G401 (cell line): ENCODE measurements at places on chromosomes 4 and X. TPM values are rescaled to one million over a fixed set of nuclear protein-coding genes. Genes with fewer than 3 reads are reported as not detected.

SERTM2 gene
- total RNA-seq: not detected in 2 replicates

PLS3 gene
- total RNA-seq: 88.5 and 108 TPM in 2 replicates

RASSF6 gene
- not detected in 2 replicates for total RNA-seq

MUC7 gene
- total RNA-seq: not detected in 2 replicates

PRAF2 gene
- 4.6 and 10.8 TPM in 2 replicates for total RNA-seq

DNA sequence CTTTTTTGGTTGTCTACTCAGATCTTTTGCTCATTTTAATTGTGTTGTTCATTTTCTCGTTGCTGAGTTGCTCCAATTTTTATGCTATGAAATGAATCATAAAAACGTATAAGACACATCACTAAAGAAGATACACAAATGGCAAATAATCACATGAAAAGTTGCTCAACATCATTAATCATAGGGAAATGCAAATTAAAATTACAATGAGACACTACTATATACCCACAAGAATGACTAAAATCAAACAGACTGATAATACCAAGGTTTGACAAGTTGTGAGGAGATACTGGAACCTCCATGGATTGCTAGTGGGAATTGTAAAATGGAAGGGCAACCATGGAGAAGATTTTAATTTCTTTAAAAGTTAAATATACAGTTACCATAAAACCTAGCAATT, 17.0 kb downstream of the GSTCD start:
- DNase-seq: no peak

DNA sequence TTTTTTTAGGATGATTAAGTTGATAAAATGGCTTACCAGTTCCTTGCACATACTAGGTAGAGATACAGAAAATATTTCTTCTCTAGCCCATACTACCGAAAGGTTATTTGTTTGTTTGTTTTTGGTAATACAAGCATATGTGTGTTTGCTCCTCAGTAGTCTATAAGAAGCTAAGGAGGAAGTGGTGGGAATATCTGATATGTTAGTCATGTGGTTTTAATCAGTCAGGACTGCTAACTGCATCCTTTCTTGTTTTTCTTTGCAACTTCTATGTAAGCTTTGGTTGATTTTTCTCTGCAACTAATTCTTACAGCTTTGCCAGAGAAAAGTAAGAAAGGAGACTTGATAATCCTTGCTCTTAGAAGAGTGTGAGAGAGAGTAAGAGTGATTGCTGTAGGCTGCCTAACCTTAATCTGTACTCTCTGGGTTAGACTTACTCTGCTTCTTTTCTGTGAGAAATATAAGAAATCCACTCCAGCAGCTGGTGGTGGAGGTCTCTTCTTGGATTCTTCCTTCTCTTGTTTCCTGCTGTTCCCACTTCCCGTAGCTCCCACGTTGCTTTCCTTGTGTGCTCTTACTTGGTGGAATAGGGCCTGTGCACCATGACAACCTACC, 28.3 kb downstream of the SEPTIN11 start:
- DNase-seq: no peak

GRCh38 chr4:156638925-156639605, 332.5 kb downstream of the PDGFC start:
- no peak for DNase-seq

GRCh38 chrX:111568354-111568753, 56.9 kb downstream of the SERTM2 start:
- DNase-seq: no peak

- no peak for DNase-seq
These were observed 17.5 kb downstream of the TXK start for GRCh38 chr4:48116582-48116981.

DNA sequence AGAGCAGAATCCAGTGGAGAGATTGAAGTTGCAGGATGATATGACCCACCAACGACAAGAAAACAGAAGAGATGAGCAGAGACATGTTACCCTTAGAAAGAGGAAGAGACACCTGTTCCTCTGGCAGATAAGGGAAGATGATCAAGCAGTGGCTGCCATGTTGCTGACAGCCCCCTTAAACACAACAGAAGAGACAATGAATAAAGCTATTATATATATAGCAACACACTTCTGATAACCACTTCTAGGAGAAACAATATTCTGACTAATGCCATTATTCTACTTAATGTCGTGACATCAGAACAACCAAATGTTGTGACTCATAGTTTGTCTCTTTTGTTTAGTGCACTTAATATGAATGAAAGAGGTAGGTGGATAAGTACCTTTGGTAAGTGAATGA, 44.9 kb downstream of the SH3RF1 start:
- no peak for DNase-seq

GRCh38 chr4:98609934-98610333, 48.5 kb downstream of the TSPAN5 start:
- DNase-seq: no peak

- DNase-seq: no peak
These were observed 27.5 kb downstream of the NSD2 start for GRCh38 chr4:1898681-1899080.

- no peak for DNase-seq
These were observed 47.4 kb upstream of the GPM6B start for GRCh38 chrX:13864264-13864663.

DNA sequence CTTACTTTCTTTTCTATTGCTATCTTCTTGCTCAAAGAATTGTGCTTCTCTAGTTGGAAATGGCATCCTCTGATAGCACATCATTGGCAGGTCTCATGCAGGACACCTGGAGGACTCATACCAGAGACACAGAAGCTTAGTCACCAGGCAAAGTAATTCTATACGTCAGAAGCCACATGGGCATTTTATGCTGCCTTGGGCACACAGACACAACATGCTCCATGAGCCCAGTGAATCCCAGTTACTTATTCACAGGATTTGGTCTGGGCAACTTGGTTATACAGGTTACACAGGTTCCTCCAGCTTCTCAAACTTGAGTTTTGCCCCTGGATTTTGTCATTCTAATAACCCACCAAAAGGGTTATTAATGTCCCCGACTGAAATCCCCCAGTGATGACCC, 7.1 kb downstream of the RASSF6 start:
- DNase-seq: no peak

DNA sequence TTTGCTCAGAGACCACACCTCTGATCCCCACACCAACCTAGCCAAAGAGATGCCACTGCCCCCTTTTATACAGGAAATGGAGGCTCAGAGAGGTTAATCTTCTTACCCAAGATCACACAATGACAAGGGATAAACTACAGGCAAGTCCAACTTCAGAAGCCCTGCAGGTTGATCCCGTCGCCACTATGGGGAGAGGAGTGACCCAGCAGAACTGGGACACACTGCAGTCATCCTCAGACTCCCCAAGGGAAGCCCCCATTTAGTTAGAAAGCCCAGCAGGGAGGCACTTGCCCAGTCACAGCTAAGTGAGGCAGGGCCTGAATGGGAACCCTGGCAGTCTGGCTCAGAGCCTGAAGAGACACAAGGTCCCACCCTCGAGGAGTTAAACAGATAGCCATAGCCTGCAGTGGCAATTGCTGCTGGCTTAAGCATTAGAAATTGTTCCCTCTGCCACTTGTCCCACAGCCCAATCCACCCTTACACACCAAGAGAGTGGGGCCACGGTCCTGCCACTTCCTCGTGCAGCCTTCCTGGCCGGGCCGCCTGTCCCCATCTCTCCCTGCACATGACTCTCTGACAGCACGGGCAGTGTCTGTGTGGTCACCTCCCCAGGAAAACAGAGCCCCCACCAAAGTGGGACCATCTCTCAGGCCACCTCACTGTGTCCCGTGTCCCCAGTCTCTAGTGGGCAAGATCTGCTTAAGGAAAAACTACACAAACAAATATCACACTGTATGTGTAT, 2.7 kb downstream of the JAKMIP1 start:
- no peak for DNase-seq

DNA sequence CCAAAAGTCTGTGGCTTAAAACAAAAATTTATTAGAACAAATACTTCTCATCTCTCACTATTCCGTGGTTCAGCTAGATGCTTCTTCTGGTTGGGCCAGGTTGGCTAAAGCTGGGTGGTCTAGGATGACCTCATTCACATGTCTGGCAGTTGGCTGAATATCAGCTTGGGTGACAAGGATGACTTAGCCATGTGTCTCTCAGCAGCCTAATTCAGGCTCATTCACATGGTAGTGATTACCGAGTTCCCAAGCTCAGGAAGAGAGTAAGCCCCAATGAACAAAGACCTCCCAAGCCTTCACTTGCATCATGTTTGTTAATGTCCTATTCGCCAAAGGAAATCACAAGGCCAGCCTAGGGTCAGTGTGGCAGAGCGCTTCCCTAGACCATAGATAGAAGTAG, 119.4 kb downstream of the FANCB start:
- no peak for DNase-seq

- DNase-seq: no peak
These were observed 16.1 kb upstream of the STARD8 start for GRCh38 chrX:68631336-68631735.

DNA sequence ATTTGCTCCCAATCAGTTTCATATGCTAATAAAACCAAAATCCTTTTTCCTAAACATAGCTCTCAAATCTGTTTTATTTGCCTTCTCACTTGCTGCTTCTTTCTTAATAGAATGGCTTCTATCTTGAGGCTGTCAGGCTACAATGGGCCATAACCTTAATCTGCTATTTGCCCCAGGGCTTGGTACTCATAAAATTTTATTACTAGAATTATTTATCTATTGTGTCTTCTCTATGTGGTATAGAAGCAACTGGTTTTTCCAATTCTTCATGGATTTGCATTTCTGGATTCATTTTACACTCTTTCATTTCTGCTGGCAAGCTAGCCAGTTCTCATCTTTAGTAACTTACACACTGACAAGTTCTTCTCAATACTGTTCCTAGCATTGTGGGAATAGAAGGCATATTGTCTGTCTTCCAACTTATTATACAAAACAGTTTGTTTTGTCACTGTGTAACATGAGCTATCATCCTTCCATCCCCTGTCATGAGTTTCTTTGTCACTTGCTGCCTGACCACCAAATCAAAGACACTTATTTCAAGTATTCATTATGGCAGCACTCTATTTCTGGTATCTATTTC, 96.6 kb upstream of the KCNIP4 start:
- DNase-seq: no peak

GRCh38 chrX:103818842-103819619, 13.0 kb downstream of the RAB9B start:
- DNase-seq: peak; percentile 26

- DNase-seq: no peak
These were observed 5.5 kb downstream of the PNMA3 start for GRCh38 chrX:153061732-153062131.

DNA sequence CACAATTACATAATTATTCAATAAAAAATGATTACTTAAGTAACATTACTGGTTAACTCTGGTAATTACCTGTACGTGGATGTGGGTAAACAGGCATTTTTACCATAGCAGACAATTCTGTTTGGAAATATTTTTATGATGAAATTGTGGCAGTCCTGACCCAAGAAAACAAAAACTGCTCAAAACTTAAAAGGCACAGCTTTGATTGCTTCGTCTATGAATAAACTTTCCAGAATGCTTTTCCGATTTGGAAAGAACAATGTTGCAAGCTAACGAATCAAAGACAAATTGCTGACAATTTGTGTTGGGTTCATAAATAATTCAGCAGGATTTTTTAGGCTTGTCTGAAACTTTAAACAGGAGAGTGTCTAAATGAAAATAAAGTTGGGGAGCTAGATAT, 150.6 kb upstream of the GYPA start:
- DNase-seq: no peak

GRCh38 chrX:38170556-38170955, 50.1 kb downstream of the SRPX start:
- no peak for DNase-seq

- no peak for DNase-seq
These were observed 2.9 kb downstream of the NDST4 start for GRCh38 chr4:115110191-115111181.
